ENCODE measurements at places on chromosomes 4 and X. TPM values are rescaled to one million over a fixed set of nuclear protein-coding genes. Genes with fewer than 3 reads are reported as not detected.
A peak's percentile ranks its signal among the peaks of the same experiment; 100 is the strongest.

The PNMA6F gene
- not detected for total RNA-seq

DNA sequence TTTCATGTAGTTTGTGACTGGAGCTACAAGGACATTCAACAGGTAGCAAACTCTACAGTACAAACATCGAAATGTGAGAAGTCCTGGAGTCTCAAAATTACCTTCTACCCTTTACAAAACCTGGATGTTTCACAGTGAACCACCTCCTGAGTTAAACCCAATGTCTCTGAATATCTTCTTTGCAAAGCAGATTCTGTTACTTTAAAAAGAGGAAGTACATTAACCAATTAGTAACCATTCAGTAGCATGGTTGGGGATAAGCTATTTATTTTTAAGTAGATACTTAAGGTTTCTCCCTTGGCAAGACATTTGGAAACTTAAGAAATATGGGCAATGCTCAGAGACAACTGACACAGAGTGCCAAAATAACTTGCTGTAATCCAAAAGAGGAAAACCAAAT is 371.9 kb upstream of the NWD2 start:
- H3K4me3 ChIP-seq = no peak overlapping the region
- H3K4me1 ChIP-seq = no peaks in the 10 kb centered on the region
- no peaks in the 10 kb centered on the region for H3K27me3 ChIP-seq

DNA sequence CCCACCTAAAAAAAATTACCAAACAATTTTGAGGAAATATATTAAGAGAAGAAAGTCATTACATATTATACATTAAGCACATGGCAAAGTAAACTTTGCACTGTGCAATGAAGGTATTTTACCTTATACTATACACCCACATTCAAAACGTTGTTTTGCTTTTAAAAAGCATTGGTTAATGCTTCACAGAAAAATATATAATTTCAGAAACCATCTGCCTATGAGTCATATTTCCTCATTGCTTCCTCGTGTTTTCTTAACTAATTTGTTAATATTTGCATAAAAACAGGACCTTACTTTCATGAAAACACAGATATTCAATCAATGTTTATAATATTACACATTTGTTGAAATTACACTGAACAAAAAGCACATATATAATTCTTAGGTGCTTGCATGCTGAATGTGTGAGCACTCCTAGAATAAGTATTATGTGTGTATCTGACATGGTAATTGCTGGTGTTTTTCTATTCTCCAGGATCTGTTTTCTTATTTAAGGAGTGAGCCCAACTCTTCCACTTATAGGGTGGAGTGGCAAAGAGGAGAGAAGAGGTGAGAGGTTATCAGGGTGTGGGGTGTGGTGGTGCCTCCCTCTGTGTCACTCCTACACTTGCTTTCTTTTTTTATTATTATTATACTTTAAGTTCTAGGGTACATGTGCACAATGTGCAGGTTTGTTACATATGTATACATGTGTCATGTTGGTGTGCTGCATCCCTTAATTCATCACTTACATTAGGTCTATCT is 95.1 kb upstream of the IQCM start:
- H3K4me1 ChIP-seq = no peaks in the 10 kb centered on the region
- no peaks in the 10 kb centered on the region for H3K36me3 ChIP-seq
- H3K4me3 ChIP-seq = no peak overlapping the region
- no peaks in the 10 kb centered on the region for H3K27me3 ChIP-seq

DNA sequence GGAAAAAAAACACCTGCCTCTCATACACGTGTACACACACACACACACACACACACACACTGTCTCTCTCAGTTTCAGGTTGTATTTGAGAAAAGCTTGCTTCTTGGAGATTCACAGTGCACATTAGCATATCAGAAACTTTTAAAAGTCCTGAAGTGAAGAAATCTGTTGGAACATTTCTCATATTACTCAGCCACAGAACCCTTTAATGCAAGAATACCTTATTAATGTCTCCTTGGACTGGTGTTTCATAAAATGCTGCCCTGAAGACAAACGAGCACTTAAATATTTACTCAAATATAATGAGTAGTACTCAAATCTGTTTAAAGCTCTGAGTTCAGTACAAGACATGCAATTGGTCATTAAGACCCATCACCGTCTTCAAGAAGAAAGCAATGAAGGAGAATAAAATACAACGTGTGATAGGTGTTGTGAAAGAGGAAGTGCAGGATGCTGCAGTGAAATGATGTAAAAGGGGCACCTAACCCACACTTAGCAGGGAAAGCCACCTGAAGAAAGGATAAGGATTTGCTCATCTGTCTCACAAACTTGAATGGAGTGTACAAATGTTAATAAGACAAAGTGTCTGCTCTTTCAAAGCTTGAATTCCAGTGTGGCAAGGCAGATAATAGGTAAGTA is 57.0 kb downstream of the DCLK2 start:
- no peak overlapping the region for H3K27ac ChIP-seq
- no peak for DNase-seq
- H3K27me3 ChIP-seq = peaks cover 36% of the 10 kb centered on the region
- H3K4me1 ChIP-seq = peaks cover 7% of the 10 kb centered on the region
- no peaks in the 10 kb centered on the region for H3K36me3 ChIP-seq

GRCh38 chr4:11428899-11429698 is 405 bp upstream of the HS3ST1 start:
- H3K27ac ChIP-seq = no peak overlapping the region
- H3K4me3 ChIP-seq = peak overlapping the region; percentile 62
- H3K4me1 ChIP-seq = peaks cover 15% of the 10 kb centered on the region

DNA sequence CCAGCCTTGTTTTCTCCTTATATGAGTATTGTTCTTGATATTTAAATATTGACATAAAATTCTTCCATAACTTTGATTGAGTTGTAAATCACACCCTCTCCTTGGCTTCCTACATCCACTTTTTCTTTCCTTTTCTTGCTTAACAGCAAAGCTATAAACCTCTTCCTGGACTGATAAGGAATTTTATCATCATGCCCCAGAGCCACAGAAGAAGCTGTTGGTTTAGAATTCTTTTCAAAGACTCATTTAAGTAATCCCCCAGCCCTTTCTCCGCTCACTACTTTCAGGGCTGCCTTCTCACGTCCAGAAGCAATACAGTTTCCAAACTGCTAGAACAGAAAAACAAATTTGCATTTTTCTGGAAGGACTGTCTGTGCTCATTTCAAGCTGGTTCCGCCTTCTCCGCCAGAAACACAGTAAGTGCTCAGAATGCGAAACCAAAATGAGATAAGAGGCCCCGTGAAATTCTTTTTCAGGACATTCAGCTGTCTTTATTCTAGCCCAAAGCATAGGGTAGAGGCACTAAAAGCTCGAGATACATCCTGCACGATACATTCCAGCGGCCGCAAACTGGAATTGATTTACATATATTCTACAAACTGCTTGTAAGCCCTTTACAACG is 849 bp downstream of the MID1 start:
- H3K36me3 ChIP-seq = no peaks in the 10 kb centered on the region
- H3K4me1 ChIP-seq = peaks cover 4% of the 10 kb centered on the region
- no peak overlapping the region for H3K4me3 ChIP-seq

GRCh38 chrX:14409341-14409740 is 120.0 kb upstream of the GLRA2 start:
- no peak overlapping the region for H3K4me3 ChIP-seq
- no peaks in the 10 kb centered on the region for H3K4me1 ChIP-seq
- no peaks in the 10 kb centered on the region for H3K27me3 ChIP-seq
- H3K36me3 ChIP-seq = no peaks in the 10 kb centered on the region

The CLDN34 gene
- total RNA-seq = not detected

The HMX1 gene
- total RNA-seq = not detected

DNA sequence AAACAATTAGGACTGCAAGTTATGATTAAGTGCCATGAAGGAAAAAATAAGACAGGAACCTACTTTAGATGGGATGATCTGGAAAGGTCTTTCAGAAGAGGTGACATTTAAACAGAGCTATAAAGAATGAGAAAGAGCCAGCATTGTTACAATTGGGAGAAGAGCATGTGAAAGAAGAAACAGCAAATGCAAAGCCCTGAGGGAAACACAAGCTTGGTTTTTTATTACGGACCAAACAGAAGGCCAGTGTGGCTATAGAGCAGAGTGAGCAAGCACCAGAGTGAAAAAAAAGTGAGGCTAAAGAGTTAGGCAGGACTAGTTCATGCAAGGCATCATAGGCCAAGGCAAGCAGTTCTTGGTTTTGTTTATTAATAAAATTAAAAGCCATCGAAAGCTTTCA is 175.6 kb downstream of the RBMX2 start:
- peaks cover 2% of the 10 kb centered on the region for H3K4me1 ChIP-seq
- no peak overlapping the region for H3K4me3 ChIP-seq
- DNase-seq = no peak
- peaks cover 18% of the 10 kb centered on the region for H3K27me3 ChIP-seq
- no peaks in the 10 kb centered on the region for H3K36me3 ChIP-seq
- no peak overlapping the region for H3K27ac ChIP-seq

- H3K4me3 ChIP-seq = no peak overlapping the region
- DNase-seq = no peak
Measured at GRCh38 chr4:55973650-55974049, 24.9 kb downstream of the CEP135 start.

GRCh38 chr4:2340272-2341061 is 78.0 kb downstream of the ZFYVE28 start:
- no peak overlapping the region for H3K4me3 ChIP-seq
- peaks cover 8% of the 10 kb centered on the region for H3K36me3 ChIP-seq
- no peaks in the 10 kb centered on the region for H3K27me3 ChIP-seq
- no peak overlapping the region for H3K27ac ChIP-seq

DNA sequence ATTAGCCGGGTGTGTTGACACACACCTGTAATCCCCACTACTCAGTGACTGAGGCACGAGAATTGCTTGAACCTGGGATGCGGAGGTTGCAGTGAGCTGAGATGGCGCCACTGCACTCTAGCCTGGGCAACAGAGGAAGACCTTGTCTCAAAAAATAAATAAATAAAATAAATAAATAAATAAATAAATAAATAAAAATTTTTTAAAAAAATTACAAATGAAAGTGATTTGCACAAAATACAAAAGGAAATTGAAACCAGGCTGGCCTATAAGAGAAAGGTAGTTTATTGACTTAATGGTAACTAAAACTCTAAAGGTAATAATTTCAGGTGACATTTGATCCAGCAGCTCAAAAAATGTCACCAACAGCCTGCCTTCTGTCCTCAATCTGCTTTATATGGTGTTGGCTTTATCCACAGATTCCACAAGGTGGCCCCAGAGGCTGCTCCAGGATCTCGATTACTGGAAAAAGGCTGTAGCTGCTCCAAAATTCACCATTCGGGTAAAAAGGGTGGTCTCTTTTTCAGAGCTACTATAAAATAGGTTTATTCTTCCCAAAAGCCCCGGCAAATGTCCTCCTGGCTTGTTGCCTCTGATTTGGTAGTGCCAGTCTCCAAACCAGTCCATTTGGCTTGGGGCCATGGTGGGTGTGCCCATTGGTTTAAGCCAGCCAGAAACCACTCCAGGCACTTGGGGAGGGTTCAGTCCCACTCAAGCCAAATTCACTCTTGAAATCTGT is 61.4 kb upstream of the TRIM2 start:
- peak; percentile 59 for DNase-seq
- H3K36me3 ChIP-seq = no peaks in the 10 kb centered on the region
- no peak overlapping the region for H3K27ac ChIP-seq
- no peaks in the 10 kb centered on the region for H3K4me1 ChIP-seq
- H3K27me3 ChIP-seq = peaks cover 41% of the 10 kb centered on the region

The TLR2 gene
- not detected for total RNA-seq

The SLC7A11 gene
- total RNA-seq = 5.2 TPM

GRCh38 chr4:79757600-79757999 is 315.4 kb downstream of the ANTXR2 start:
- H3K27me3 ChIP-seq = peaks cover 6% of the 10 kb centered on the region
- no peak overlapping the region for H3K4me3 ChIP-seq
- DNase-seq = no peak
- no peaks in the 10 kb centered on the region for H3K36me3 ChIP-seq

- no peak for DNase-seq
- H3K27me3 ChIP-seq = no peaks in the 10 kb centered on the region
- no peak overlapping the region for H3K27ac ChIP-seq
- H3K4me1 ChIP-seq = peaks cover 11% of the 10 kb centered on the region
Measured at GRCh38 chr4:158930639-158930972, 161.8 kb downstream of the FNIP2 start.

- H3K27me3 ChIP-seq = no peaks in the 10 kb centered on the region
- H3K4me1 ChIP-seq = peaks cover 5% of the 10 kb centered on the region
- H3K27ac ChIP-seq = no peak overlapping the region
- DNase-seq = no peak
- no peaks in the 10 kb centered on the region for H3K36me3 ChIP-seq
Measured at GRCh38 chrX:42241421-42241820, 318.1 kb upstream of the CASK start.

The PPP1R2C gene
- not detected for total RNA-seq

The ARSJ gene
- not detected for total RNA-seq

DNA sequence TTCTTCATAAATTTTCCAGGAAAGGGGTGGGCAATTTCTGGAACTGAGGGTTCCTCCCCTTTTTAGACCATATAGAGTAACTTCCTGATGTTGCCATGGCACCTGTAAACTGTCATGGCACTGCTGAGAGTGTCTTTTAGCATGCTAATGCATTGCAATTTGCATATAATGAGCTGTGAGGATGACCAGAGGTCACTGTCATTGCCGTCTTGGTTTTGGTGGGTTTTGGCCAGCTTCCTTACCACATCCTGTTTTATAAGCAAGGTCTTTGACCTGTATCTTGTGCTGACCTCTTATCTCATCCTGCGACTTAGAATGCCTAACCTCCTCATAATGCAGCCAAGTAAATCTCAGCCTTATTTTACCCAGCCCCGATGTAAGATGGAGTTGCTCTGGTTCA is 577.8 kb downstream of the NLGN4X start:
- no peaks in the 10 kb centered on the region for H3K27me3 ChIP-seq
- DNase-seq = no peak

- peaks cover 11% of the 10 kb centered on the region for H3K27me3 ChIP-seq
- H3K4me1 ChIP-seq = no peaks in the 10 kb centered on the region
Measured at GRCh38 chr4:102222838-102223409, 122.4 kb downstream of the SLC39A8 start.

The CT45A1 gene
- total RNA-seq = not detected

The TSPAN7 gene
- not detected for total RNA-seq

DNA sequence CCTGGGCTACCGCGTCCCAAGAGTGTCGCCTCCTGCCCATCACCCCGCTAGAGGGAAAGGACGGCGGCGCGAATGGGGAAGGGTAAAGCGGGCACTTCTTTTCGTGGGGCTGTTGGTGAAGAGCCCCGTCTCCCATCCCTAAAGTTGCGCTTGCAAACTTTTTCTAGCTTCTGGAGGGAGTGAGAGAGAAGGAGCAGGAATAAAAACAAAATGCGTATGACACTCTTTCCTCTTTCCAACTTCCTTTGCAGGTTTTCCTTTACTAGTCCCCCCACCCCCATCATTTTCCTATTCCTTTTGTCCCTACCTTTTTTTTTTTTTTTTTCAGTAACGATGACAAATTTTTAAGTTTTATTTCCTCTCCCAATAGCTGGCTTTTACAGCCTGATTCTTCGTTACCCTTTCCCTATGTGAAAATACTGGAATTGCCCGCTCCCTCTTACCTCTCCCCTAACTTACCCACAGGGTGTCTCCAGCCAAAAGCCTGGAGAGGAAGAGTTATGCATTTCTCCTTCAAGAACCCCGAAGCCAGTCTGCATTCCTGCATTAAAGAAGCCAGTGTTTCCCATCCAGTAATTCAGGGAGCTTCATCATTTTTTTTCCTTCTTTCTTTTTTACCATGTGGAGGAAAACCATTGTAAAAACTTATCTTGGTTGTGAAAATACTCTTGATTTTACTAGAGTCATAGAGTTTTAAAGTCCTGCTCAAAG is 613 bp upstream of the ARSJ start:
- H3K4me3 ChIP-seq = peak overlapping the region; percentile 56
- no peaks in the 10 kb centered on the region for H3K36me3 ChIP-seq
